ENCODE measurements at places on chromosomes 1 and 21.

DNA sequence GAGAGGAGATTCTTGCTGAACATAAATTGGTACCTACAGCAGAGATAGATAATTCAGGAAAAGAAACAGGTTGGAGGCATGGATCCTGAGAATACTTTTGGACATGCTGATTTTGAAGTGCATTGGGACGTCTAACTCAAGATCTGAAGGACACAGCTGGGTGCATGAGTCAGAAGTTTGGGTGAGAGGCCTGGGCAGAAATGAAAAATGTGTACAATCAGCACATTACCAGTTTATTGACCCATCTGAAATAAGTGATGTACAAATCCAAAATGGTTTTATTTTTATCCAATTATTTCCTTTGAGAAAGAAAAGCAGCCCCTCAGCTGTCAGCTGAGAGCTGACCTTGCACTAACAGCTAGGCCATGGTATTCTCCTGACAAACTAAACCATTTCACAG is 975.2 kb upstream of the B3GALT2 start:
- no peak for DNase-seq

GRCh38 chr1:63773815-63774616 is at the start of gene ROR1:
TSS of gene ROR1 (plus strand) at chr1:63774017.
- DNase-seq: peak; percentile 66

- DNase-seq: no peak
Observed at GRCh38 chr1:14437417-14437918, 161.0 kb upstream of the KAZN start.

GRCh38 chr1:27031235-27032118 is 18.8 kb upstream of the TENT5B start:
- no peak for DNase-seq

GRCh38 chr1:115237023-115237422 is 101.0 kb downstream of the NGF start:
- no peak for DNase-seq

- DNase-seq: no peak
Observed at GRCh38 chr1:114008480-114008941, 29.2 kb downstream of the OLFML3 start.

DNA sequence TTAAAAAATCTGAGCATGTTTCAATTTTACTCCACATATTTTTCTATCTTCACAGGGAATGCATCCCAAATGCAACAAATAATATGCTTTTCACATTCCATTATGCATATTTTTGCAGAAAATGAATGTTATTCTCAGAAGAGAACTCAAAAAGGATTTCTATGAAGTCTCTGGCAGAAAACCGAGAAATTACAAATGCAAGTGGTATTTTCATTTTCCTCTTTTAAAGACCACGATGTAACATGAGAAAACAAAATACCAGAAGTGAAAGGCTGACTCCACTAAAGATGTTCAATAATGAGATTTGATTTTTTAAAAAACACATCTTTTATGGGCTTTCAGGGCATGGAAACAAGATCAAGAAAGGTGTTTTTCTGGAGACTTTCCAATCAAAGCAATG is 5.0 kb upstream of the PDC start:
- no peak for DNase-seq

DNA sequence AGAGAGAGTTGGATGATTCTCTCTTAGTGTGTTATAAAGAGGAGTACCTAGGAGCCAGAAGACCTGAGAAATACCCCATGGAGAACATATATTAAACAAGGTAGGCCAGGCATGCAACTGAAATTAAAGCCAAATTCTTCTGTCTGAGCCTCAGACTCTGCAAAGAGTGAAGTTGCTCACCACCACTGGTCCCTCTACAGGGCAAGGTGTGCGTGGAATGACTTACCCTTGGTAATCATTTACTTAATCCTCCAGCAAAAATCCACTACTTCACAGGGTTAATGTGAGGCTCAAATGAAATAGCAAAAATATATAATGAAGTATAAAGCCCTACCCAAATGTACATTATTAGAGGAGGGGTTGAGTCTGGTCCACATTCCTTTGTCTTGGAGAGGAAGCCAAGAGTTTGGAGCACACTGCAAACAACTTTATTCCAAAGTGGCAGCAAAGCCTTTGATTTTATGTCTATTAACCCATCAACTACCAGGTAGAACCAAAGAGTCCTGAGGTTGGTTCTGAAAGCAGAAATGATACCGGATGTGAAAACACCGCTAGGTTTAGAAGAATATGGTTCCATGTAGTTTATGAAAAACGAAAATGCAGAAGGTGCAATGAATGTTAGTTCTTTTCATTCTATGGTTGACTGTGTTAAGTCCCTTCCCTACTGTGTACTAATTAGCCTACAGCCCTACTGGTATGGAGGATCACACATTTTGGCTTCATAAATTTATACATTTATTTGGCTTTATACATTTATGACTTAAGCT is 8.5 kb downstream of the SSR2 start:
- no peak for DNase-seq

DNA sequence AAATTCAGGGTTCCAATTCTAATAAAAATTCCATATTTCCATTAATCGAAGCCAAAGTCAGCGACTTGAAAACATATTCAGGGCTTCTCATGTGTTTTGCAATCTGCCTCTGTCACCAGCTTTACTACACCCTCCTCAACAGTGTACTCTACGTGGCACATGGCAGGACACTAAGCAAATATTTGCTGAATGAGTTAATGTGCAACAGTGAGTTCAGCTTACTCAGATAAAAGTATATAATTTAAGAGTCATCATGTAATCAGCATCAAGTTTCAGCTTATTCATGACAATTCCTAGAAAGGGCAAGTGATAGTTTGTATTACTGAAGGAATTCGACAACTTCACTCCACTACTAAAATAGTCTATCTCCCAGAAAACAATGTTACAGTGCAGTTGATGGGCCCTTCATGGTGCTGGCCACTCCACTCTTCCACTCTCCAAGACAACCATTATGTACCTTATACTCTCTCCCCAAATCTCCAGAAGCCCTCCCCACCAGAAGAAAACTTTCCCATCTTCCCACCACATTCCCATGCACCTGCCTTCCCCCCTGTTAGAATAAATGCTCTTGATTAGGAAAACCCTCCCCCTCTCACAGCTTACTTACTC is 97.3 kb downstream of the TTLL7 start:
- DNase-seq: no peak

- no peak for DNase-seq
Observed at GRCh38 chr1:223780949-223781348, 64.8 kb downstream of the TP53BP2 start.

GRCh38 chr1:4599521-4599920 is 54.9 kb upstream of the AJAP1 start:
- no peak for DNase-seq

- no peak for DNase-seq
Observed at GRCh38 chr1:79325705-79326104, 319.2 kb upstream of the ADGRL4 start.

DNA sequence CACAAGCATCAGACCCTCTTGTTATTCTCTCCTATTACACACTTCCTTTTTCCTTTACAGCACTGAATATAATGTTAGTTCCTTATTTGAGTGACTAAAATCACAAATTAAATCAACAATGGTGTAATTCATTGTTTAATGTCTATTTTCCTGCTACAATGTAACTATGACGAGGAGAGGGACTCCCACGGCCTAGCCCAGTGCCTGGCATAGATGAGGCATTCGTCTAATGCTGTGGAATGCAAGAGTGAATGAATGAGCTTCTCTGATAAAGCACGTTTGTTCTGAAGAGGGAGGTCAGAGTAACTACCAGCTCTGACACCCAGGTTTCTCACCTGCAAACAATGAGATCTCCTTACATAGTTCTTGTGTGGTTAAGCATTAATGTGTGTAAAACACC is 479.4 kb downstream of the OMA1 start:
- DNase-seq: no peak

- no peak for DNase-seq
Observed at GRCh38 chr1:7040969-7041695, 255.9 kb downstream of the CAMTA1 start.

DNA sequence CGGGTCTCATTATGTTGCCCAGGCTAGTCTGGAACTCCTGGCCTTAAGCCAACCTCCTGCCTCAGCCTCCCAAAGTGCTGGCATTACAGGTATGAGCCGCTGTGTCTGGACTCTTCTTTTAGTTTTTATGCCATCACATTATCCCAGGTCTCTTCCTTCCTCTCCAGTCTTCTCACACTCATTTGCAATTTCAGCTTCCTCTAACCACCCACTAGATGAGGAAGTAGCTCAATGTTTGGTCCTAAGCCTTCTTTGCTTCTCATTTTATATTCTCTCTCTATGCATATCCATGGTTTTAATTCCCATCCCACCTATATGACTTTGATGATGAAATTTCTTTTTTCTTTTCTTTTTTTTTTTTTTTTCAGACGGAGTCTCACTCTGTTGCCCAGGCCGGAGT is 3.1 kb upstream of the ZBTB8A start:
- no peak for DNase-seq

- no peak for DNase-seq
Observed at GRCh38 chr1:16053781-16054502, 10.4 kb downstream of the CLCNKB start.

DNA sequence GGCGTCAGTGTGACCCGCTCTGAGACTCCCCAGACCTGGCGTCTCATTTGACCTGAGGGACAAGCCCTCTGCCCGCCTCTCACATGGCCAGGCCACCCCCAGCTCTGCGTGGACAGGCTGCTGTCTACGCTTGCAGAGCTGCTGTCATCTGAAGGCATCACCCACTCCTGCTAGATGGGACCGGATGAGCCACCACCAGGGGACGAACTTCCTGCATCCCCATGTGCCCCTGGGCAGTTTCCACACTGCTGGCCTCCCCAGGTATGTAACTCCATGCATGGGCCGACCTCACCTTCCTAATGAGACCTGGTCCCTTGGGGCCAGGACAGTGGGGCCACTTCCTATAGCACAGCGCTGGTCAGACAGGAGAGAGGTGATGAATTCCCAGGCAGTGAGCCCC is 121.5 kb downstream of the PSMG1 start:
- no peak for DNase-seq

GRCh38 chr1:11563560-11564069 is 84.7 kb downstream of the DISP3 start:
- no peak for DNase-seq

- no peak for DNase-seq
Observed at GRCh38 chr1:35030756-35031446, 844 bp downstream of the ZMYM6 start.

DNA sequence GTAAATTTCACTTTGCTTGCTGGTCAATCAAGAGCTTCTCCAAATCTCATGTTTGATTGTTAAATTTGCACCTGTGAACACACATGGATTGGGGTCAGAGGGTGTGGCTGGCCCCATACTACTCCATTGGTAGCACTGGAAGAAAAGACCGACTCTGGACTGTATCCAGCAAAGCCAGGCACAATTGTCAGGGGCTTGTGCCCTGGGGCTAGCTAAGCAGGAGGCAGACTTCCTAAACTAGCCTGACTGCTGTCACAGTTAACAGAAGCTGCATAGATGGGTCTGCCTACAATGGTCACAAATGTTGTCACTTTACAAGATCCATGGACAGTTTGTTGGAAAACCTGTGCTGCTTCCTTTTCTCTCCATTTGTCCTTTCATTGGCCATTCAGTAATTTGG is 421.0 kb downstream of the DSCAM start:
- DNase-seq: no peak

- DNase-seq: no peak
Observed at GRCh38 chr21:34743831-34744230, 75.0 kb downstream of the CLIC6 start.

- no peak for DNase-seq
Observed at GRCh38 chr1:213681788-213682340, 305.9 kb upstream of the PROX1 start.

- peak; percentile 20 for DNase-seq
Observed at GRCh38 chr21:45970674-45971615, 10.6 kb upstream of the COL6A1 start.

DNA sequence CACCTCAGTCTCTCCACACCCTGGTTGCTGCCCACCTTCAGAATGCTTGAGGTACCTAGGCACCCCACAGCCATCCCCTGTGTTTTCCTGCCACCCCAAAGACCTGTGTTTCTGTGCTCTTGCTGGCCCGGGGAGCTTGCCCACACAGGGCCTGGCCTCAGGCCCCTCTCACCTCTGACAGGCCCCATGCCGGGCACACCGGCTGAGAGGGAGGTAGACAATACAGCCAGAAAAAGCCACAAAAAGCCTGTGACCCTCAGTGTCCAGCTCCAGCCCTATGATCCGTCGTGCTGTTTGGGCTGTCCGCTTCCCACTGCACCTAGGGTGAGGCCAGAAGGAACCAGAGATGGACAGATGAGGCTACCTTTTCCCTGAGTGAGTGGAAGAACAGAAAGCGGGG is 11.4 kb downstream of the SEMA6C start:
- DNase-seq: no peak

DNA sequence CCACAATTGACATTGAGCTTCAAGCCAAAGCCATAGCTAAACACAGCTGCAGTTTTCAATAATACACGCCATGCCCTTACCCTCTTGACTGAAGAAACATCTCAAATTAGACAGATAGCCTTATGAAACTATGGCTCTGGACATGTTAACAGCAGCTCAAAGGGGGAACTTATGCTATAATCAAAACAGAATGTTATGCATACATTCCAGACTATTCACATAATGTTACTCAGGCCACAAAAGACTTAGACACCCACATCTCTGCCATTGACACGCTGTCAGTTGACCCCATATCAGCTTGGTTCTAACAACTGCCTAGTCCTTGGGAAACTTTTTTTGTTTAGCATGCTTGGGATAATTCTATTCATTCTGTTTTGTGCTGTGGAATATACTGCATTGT is 2.3 kb upstream of the NENF start:
- DNase-seq: no peak

- no peak for DNase-seq
Observed at GRCh38 chr1:39990428-39990827, 35.5 kb downstream of the MFSD2A start.

- DNase-seq: no peak
Observed at GRCh38 chr21:14744368-14744767, 198.3 kb upstream of the SAMSN1 start.

DNA sequence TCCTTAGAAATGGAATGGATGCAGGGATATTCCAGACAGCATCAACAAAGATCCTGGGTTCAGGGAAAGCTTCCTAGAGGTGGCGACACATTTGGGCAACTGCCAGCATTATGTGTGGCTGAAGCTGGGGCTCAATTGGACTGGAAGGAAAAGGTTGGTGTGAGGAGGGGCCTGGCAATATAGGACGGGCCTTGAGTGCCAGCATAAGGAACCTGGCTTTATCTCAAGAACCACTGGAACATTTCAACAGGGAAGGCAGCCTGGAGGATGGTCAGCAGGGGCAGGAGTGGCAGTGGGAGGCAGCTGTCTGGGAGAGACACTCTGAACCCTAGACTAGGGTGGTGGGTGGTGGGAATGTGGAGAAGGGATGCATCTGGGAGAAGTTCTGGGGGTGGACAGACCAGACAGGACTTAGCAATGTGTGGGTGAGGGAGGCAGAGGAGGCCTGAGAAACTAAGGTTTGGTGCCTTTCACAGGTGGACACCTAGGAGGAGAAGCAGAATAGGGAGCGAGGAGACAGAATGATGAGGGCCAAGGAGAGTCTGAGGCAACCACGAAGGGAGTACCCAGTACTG is 3.5 kb downstream of the SH3BGRL3 start:
- no peak for DNase-seq

DNA sequence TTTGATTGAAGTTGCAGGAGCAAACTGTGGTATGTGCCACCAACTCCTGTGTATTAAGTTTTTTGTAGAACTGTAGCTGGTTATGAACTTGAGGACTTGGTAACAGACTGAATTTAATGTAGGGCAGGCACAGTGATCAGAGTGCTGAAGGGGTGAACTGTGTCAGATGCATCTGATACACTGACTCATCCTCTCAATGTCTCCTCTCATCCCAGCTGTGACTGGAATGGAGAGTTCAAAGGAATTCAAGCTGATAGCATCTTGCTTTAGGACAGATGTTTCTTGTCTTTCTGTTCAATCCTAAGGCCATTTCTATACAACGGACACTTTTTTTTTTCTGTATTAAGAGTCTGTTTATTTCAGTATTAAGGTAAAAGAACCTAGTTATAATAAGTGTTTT is 25.0 kb upstream of the GBP1 start:
- no peak for DNase-seq

Data from stimulated activated CD4-positive, alpha-beta T cell treated with anti-CD3 and anti-CD28 coated beads, Interleukin-1b, Interleukin-23, amount 100 ng/mL, for 24 hours (primary cell).